B cell (primary cell): ENCODE measurements at places on chromosomes 2 and 18. TPM values are rescaled to one million over a fixed set of nuclear protein-coding genes. Genes with fewer than 3 reads are reported as not detected.
A peak's percentile ranks its signal among the peaks of the same experiment; 100 is the strongest.

IL1B gene
- total RNA-seq = 0.20 TPM in 1 of 2 replicates, not detected in the other

GRCh38 chr2:110837446-110838409 is 105.4 kb downstream of the ACOXL start:
- no peak for DNase-seq

DNA sequence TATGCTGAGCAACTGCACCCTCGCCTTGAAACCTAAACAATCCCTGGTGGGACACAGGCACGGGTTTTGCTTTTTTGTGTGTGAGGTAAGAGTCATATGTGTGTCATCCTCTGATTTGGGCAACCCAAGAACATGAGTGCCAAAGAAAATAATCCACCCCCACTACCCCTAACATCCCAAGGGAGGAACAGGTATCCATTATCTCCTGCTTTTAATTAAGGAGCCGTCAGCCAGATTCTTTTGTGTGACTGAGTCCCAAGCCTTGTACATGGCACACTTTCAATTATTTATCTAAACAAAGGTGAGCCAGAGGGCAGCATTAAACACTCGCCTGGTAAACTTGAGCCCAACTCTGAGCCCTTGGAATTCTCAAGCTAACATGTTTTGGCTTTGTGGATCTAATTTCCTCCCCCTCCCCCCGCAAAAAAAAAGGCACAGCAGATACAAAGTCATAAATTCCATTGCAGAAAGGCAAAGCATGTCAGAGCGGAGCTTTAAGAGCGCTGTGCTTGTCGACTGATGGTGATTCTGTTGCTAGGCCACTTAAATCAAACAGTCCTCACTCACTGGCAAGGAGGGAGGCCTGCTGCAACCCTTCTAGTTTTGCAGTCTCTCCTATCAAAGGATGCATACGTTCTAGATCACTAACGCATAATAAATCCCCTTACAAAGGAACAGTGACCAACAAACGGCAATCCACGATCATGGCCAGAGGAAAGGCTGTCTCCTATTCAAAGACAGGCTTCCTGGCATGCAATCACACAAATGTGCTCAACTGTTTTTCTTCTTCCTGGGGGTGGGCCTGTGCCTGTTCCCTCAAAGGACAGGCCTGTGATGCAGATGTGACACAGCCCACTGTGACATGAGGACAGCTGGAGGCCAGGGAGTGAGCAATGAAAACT is 143.5 kb upstream of the LMAN1 start:
- no peak for DNase-seq

DNA sequence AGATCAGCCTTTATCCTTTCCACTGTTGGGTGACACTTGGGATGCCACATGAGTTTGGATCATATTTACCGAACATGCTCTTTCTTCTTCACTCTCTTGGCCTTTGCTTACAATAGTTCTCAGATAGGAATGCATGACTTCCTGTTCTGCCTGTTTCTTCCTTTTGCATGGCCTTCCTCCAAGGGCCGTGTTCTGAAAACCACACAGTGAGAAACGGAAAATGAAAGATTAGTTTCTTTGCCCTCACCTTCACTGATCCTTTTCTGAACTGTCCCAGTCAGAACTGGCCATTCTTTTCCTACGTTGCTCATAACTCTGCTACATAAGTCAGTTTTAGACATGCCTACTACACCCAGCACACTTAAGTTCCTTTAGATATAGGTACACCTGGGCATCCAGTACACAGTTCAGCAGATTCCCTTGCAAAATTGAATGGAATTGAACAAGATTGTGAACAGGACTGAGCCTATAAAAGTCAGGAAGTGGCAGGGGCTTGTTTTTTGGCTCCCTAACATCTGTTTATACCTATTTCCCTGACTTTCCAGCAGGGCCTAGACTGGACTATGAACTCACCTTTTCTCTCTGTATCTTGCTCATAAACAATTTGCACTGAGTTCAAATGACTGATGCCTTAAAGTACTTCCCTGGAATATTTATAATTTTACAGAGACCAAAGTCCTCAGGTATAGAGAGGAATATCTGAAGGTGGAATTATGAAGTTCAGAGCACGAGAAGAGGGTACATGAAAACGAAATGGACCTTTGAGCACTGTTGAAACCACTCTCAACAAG is 186.4 kb upstream of the ST6GAL2 start:
- DNase-seq = no peak

LAMA1 gene
- not detected in 2 replicates for total RNA-seq

MZT2A gene
- 72.6 and 76.1 TPM in 2 replicates for total RNA-seq

GRCh38 chr2:25215948-25216679 is 47.7 kb upstream of the POMC start:
- DNase-seq = peak; percentile 90

DNA sequence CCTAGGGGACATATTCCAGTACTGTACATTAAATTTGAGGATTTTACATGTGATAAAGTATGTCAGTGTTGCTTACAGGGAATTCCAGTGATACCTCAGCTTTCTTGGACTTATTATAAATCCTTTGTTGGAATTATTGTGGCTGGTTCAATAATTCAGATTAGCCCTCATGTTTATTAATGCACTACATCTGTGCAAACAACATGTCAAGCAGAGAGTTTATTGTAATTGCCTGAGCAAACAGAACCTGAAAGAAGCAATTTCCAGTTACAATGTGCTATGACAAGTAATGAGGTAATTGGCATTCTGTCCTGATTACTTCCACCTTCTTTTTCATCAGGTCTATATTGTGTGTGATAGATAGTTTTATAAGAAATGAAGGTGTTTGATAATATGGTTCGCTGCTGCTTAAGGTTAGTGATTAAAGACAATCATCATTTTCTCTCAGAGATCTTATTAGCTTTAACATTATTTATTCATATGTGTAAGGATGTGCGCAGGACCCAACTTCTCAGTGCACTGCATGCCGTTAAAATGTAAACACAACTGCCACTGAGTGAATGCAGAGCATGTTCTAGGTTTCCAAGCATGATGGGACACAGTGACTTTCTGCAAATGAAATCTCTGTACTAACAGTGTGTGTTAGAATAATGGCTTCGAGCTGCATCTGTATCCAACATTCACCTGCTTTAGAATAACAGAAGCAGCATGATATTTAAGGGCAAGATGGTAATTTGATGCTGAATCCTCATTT is 973.7 kb upstream of the POU3F3 start:
- DNase-seq = no peak

GDF7 gene
- 14.8 and 15.3 TPM in 2 replicates for total RNA-seq

FBXO48 gene
- 3.2 TPM in 2 replicates for total RNA-seq

SCYGR4 gene
- total RNA-seq = not detected in 2 replicates

ZNF521 gene
- total RNA-seq = 9.0 and 12.3 TPM in 2 replicates

ST6GAL2 gene
- not detected in 2 replicates for total RNA-seq

GRCh38 chr18:2968606-2969005 is 44.3 kb downstream of the LPIN2 start:
- peak; percentile 34 for DNase-seq

DNA sequence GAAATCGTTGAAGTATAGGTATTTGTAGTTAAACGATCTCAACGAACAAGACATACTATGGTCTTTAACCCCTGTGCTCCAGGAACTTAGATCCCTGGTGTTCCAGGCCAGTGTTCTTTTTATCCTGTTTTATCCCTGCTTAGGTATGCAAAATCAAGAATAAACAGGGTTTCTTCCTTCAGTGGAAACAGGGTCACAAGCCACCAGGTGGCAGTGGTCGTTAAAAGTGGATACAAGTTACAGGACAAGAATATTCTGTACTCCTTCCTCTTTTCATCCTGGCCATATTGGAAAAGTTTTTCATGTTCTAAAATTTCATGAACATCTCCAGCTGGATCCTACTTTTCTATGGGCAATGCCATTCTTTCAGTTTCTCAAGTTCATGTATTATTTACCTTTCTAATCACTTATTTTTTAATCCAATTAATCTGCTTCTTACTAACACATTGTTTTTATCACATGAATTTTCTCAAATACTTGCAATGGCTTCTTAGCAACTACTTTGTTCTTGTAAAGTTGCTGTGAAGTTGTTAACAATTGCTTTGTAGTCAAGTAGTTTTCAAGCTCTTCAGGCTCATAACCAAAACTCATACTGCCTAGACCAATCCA is 16.4 kb upstream of the HNMT start:
- peak; percentile 43 for DNase-seq

GRCh38 chr2:42792087-42792582 is 248 bp downstream of the HAAO start:
- DNase-seq = peak; percentile 78

GRCh38 chr18:12366379-12366778 is 10.6 kb downstream of the AFG3L2 start:
- no peak for DNase-seq

DNA sequence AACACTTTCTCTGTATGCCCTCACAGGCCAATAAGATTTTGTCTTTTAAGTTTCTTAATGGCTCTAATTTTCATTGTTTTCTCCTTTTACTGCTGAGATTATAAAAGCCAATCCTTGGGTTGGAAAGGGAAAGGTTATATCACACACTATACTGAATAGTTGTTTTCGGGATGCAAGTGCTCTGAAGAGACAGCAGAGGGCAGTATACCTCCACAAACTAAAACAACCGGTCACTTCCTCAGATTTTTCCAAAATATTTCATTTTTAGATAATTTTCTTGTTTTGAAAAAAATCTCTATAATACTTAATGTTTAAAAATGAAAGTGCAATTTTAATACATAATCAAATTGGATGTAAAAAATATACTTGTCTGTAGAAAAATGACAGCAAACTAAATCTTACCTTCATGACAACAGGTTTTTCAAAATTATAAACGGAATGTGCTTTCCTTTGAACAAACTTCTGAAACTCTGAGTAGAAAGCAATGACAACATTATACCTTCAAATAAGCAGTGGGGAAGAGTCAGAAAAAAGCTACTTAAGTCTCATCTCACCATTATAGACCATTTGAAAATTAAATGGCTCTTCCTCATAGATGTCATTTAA is 82.7 kb downstream of the ORC4 start:
- DNase-seq = peak; percentile 49

DNA sequence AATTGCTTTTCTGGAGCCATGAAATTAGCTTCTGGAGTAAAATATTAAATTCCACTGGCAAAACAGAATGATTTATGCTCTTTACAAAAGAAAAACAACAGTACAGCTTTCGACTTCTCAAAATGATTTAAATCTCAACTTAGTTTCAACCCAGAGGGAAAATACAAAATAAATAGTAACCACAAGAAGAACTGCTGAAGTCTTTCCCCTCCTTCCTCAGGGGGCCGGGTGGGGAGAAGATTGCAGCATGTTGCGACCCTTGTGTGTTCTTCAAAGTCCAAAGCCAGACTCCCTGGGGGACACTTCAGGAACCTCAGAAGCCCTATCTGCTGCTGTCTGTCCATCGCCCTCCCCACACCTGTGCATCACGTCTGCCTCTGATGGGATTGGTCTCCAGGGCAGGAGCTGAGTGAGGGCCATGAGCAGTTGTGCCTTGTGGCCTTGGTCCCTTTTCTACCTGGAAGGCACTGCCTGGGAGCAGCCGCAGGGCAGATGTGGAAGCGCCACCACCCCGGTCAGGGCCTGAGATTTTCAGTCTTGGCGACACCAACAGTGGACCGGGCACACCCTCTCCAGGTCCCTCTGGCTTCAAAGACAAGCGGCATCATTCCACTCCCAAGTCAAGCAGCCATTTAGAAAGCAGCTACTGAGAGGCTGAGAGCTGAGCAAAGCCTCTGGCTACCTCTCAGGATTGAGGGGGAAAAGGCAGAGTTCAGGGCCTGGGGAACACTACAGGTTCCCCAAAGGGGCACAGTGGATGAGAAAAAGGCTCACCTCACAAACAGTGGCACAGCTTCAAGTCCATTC is 210.1 kb upstream of the RAB6C start:
- no peak for DNase-seq

DNA sequence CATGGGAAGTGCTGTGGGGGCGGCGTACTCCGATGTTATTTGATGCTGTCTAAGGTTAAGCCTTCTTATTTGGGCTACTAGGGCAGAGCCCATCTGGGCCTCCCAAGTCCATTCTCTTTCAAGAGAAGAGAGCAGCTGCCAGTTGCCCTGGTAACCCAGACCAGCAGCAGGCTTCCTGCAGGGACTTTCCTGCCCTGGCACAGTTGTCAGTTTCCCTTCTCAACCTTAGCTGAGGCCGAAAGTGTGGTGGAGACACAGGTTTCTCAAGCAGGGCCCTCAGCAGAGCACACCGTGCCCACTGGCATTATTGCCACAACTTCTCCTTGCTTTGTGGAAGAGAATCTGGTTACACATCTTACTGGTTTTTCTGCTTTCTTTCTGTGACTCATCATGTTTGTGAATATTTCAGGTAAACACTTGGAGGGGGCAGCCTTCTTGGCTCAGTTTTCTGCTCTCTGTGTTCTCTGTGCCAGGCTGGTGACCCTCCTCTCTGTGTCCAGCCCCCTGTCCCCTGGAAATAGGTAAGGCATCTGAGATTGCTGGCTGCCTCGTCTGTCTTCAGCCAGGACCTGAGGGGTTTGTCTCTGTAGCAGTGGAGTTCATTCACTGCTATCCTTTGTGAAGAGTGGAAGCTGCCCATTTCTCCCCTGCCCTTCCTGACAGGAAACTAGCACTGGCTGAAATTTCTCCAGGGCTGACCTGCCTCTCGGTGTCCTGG is 111.0 kb downstream of the B3GNT2 start:
- peak; percentile 55 for DNase-seq

DNA sequence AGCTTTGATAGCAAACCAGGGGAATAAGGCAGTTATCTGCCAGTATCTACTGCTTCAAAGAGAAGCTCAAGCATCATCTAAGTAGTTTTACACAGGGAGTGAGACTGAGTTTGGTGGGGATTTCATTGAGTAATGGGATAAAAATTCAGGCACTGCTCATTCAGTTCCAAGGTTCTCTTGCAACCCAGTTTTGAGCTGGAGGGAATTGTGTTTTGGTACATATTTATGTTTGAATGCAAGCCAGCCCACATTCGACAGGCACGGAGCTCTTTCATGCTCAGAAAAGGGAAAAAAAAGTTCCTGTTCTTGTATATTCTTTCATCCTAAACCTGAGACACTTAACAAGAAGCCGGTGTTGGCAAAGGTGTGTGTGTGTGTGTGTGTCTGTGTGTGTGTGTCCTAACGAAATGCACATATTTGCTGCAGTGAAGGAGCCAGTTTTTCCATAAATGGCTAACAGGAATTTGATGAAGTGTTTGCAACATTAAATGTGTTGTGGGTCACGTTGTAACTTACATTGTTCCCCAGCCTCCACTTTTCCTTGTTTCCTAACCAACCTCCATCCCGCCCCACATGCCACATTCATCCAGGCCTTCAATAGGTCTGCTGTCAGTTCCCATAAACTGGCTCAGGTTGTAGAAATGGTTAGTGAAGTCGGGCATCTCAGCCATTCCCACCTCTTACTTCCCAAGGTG is 311.1 kb downstream of the TXNL1 start:
- DNase-seq = no peak

SRD5A2 gene
- not detected in 2 replicates for total RNA-seq

GRCh38 chr2:186129767-186130581 is 356.1 kb upstream of the ZC3H15 start:
- DNase-seq = no peak

- DNase-seq = no peak
These were observed 87.8 kb downstream of the PDE11A start for GRCh38 chr2:177984749-177985148.

PSD4 gene
- total RNA-seq = 203 and 217 TPM in 2 replicates

- DNase-seq = no peak
These were observed 18.5 kb upstream of the PSME4 start for GRCh38 chr2:53989210-53989862.

- DNase-seq = no peak
These were observed 264.7 kb downstream of the CCDC85A start for GRCh38 chr2:56448403-56449001.

- no peak for DNase-seq
These were observed 59.5 kb downstream of the DIPK1C start for GRCh38 chr18:74397572-74397971.
